ENCODE measurements at places on chromosomes 13 and 19.

DNA sequence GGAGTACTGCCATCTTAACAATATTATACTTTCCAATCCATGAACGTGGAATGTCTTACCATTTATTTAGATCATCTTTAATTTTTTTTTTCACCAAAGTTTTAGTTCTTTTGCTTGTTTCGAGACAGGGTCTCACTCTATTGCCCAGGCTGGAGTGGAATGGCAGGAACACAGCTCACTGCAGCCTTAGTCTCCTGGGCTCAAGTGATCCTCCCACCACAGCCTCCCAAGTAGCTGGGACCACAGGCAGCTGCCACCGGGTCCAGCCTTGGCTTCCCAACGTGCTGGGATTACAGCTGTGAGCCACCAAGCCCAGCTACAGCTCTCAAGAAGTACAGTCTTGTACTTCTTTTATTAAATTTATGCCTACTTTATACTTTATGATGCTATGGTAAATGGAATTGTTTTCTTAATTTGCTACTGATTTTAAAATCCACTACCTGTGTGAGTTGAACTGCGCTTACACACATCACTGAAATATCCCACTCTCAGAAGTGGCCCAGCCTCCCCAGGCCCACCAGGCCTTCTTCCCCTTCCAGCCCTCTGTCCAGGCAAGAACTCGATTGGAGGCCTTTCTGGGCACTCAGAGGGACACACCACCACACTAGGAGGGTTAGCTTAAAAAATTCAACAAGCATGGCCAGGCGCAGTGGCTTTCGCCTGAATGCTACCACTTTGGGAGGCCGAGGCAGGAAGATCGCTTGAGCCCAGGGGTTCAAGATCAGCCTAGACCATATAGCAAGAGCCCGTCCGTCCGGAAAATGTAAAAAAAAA is 1.0 kb upstream of the PGLS start:
- DNase-seq = no peak

DNA sequence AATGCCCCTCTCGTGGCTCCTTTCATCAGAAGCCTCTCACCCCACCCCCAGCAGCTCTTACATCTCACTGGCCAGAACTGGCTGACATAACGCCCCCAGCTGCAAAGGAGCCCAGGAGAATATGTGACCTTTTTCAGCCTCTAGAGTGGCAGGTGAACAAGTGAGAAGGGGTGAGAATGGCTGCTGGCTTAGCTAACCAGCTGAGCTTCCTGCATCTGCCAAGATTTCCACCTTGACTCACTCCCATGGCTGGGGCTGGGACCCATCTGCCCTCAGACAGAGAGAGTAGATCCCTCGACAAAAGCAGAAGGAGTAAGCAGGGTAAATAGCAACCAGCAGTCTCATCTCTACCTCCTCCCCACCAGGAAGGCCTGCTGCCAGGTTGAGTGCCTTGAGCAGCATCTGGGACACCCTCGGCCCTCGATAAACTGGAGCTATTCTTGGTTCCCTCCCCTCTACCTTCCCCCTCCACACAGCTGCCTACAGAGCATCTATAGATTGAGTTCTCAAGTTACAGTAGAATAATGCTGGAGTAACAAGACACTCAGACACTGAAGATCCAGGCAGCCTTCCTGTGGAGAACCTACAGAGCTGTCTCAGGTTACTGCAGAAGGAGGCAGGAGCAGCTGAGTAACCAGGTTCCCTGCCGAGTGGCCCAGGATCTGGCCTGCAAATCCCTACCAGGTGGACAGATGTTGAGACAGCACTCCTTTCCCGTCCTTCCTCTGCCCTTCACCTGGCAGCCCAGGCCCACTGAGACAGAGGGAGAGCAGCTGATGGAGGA is 15.5 kb downstream of the KASH5 start:
- DNase-seq = no peak

DNA sequence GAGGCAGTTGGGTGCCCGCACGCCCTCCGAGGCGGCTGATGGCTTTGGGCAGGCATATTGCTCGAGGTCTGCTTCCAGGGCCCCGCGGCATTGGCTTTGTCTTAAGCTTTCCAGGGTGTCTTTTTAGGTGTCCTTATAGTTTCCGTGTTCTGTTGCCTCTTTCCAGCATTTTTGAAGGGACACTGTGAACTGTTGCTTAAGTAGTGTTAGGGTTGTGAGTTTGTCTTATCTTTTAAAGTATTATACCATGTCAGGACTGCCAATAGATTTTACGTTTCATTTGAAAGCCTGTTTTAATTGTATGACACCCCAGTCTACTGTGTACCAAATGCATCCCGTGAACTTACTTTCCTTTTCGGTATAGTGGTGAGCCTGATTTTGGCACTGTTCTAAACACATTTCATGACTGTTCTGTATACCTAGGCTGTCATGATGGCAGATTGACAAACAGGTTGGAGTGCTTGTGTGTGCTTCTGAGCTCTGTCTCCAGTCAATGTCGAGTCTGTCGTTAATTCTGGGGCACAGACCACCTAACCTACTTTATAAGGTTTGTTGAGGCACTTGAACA is 656 bp downstream of the PCCA start:
- no peak for DNase-seq

GRCh38 chr13:87925006-87925405 is 253.8 kb downstream of the SLITRK5 start:
- DNase-seq = no peak

- no peak for DNase-seq
Observed at GRCh38 chr13:35614666-35615065, 138.2 kb upstream of the MAB21L1 start.

Data from stimulated activated CD8-positive, alpha-beta memory T cell treated with anti-CD3 and anti-CD28 coated beads, Interleukin-4, amount 100 ng/mL, for 1 hour (primary cell).